GOT3 (cell line): ENCODE measurements at places on chromosomes 2 and 18.

DNA sequence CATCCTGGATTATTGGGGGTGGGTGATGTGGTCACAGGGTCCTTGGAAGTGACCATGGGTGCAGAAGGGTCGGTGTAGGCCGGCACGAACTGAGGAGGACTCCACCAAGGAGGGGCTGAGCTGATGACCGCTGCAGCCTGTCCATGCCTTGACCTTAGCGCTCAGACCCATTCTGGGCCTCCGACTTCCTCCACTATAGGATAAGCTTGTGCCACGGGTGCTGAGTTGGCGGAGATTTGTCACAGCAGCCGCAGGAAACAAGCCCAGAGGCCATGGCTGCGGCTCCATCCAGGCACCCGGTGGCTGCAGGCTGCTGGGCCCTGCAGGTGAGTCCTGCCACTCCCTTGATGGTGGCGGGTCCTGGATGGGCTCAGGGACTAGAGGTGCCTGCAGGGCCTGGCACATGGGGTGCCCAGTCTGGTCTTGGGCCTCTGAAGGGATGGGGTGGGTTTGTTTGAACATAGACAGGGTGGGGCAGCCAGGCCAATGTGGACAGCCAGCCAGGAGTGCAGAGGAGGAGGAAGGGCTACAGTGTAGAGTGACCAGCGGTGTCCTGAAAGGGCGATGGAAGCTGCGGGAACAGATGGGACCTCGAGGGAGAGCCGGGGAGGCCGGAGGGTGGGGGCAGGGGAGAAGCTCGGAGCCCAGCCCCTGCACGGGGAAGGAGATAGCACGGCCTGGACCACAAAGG, 84.8 kb downstream of the SEPTIN10 start:
- DNase-seq = no peak

DNA sequence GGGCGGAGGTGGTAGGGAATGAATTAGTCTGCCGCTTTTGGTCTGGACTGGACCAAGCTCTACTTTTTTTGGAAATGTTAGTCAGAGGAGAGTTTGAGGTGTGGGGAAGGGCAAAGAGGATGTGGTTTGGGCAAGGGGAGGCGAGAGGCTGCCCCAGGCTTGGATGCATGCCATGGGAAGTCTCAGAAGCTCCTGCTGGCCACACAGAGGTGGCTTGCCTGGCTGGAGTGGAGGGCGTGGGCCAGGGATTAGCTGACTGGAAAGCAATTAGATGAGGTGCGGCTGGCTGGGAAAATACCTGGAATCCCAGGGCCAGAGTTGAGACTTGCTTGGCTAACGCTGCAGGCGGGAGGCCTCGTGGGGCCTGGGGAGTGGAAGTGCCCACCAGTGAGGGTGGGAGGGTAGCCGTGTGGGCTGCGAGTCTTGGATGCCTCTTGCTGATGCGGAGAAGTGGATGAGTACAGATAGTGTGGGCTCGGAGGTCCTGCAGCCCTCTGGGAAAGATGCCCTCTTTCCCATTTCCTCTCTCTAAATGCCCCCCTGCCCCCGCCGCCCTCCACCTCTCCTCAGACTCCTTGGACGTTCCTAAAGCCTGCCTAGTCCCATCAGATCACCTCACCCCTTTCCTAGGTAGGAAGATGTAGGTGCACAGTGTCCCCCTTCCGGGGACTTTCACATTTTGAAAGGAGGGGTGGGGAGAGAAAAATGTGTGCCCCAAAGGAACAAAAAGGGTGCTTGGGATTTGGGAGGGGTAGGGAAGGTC, 117.6 kb downstream of the SMAD7 start:
- no peak for DNase-seq

DNA sequence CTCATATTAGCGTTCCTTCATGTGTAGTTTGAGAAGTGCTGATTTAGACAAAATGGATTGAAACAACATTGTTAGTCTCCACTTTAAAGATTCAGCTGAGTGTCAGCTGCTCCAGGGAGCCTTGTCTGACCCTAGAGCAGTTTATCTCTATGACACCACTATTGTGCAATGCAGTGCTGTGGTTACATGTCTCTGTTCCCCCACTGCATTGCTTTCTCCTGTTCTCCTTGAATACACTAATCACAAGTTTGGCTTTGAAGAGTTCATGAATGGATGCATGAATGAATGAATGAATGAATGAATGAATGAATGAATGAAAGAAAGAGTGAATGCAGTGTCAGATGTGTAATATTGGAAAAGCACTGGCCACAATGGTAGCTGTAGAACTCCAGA, 38.3 kb downstream of the GCG start:
- DNase-seq = no peak

DNA sequence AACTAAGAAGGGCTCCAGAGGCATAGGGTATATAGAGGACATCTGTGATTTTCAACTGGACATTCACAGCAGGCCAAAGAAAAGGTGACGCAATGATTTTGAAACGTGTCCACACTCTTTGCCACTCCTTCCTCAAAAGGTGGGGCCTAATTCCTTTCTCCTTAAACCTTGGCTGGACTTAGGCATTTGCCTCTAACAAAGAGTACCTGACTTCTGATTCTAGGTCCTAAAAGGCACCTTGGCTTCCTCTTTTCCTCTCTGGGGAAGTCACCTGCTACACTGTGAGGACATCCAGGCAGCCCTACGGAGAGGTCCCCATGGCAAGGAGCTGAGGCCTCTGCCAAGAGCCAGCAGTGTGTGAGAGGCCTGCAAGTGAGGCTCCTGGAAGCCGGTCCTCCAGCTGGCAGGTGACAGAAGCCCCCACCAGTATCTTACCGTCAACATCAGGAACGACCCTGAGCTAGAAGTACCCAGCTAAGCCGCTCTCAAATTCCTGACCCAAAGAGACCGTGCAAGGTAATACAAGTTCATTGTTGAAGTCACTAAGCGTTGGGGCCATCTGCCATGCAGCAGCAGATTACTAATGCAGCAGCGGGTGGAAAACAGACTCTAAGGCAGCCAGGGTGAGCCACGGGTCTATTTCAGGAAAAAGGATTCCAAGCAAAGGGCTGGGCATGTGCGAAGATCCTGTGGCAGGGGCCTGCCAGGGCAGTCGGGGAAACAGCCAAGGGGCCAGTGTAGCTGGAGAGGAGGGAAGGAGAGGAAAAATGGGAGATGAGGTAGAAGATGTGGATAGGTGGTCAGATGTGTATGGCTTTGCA, 7.4 kb upstream of the HES6 start:
- no peak for DNase-seq

GRCh38 chr18:23585007-23585871, 1.1 kb downstream of the NPC1 start:
- no peak for DNase-seq

- DNase-seq = no peak
Measured at GRCh38 chr2:233988581-233988980, 61.9 kb upstream of the SPP2 start.

- DNase-seq = no peak
Measured at GRCh38 chr2:230872968-230873660, 8.4 kb downstream of the ITM2C start.

GRCh38 chr2:43083710-43084698, 142.4 kb downstream of the ZFP36L2 start:
- no peak for DNase-seq

DNA sequence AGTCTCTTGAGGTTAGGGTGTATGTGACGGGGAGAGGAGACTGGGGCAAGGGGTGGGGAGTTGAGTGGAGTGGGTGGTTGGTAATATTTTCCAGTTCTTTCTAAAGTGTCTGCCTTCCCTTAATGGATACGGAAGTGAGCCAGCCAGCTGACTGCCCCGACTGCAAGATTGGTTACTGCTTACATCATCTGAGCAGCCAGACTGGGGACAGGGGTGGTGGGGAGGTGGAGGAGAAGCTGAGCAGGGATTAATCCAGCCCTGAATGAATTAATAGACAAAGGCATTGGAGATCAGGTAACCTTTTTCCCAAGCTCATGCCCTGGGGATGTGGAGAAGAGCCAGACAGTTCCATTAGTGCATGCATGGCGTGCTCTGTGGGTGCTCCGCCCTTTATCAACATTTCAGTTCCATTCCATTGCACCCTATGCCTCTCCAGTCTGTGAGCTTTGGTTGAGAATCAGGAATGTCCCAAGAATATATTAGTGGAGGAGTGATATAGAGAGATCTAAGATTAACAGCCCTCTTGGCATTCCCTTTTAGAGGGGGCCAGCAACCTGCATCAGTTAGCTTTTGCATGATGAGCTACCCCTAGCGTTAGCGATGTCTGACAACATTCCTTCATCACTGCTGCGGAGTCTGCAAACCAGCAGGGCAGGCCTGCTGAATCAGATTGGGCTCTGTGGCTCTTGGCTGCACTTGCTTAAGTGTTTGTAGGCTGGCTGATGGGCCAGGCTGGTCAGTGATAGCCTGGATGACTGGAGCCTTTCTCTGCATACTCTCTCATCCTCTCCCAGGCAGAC, 67.4 kb downstream of the TNP1 start:
- DNase-seq = no peak

DNA sequence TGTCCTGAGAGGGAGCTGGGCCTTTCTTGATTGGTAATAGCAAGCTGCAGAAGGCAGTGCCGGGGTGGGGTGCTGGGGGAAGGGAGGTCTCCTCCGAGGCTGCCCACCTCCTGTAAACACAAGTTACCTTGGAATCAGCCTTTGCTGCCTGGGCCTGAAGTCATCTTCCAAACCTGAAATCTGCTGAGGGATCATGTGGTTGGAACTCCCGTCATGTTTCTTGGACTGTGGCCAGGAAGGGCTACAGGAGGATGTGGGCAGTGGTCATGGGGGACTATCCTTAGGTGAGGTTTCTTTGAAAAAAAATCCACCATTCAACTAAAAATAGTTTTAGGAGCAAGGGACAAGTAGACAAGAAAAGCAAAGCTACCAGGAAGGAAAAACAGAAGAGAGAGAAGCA, 74.2 kb downstream of the CDK15 start:
- DNase-seq = no peak

GRCh38 chr2:19297716-19298115, 60.7 kb downstream of the OSR1 start:
- DNase-seq = no peak

GRCh38 chr2:63580651-63581297, 7.5 kb downstream of the WDPCP start:
- no peak for DNase-seq

GRCh38 chr2:11004199-11004598, 92.5 kb downstream of the KCNF1 start:
- no peak for DNase-seq

GRCh38 chr2:207321514-207321913, 155.8 kb upstream of the KLF7 start:
- DNase-seq = no peak

DNA sequence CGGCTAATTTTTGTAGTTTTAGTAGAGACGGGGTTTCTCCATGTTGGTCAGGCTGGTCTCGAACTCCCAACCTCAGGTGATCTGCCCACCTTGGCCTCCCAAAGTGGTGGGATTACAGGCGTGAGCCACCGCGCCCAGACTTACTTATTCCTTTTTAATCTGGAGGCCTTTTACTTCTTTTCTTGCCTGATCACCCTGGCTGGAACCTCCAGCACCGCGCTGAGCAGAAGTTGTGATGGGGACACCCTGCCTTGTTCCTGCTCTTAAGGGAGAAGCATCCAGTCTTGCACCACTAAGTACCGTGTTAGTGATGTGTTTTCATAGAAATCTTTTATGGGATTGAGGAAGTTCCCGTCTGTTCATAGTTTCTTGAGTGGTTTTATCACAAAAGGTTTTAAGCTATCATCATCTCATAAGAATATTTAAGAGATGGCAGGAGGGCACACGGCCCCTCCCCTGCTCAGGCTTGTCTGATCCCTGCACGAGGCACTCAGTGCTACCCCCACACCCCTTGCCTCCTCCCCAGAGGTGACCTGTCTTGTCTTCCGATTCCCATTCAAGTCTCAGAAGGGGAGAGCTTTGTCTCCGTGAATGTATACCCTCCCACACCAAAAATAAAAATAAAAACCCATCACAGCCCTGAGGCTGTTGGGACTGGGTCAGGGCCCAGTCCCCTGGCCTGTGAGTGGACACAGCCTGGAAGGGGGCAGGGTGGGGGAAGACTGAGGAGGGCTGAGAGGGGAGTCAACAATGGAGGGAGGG, 65.3 kb upstream of the SMAD7 start:
- DNase-seq = no peak

DNA sequence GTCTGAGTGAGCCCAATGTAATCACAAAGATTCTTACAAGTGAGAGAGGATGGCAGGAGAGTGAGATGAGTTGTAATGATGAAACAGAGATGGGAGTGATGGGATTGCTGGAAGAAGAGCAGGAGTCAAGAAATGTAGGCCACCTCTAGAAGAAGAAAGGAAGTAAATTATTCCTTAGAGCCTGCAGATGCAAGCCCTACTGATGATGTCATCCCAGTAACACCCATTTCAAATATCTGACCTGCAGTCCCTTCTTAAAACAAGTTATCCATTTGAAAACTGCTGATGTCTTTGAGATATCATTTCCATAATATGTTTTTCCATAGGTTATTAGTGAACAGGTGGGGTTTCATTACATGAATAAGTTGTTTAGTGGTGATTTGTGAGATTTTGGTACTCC, 888.0 kb upstream of the SLC39A10 start:
- no peak for DNase-seq

DNA sequence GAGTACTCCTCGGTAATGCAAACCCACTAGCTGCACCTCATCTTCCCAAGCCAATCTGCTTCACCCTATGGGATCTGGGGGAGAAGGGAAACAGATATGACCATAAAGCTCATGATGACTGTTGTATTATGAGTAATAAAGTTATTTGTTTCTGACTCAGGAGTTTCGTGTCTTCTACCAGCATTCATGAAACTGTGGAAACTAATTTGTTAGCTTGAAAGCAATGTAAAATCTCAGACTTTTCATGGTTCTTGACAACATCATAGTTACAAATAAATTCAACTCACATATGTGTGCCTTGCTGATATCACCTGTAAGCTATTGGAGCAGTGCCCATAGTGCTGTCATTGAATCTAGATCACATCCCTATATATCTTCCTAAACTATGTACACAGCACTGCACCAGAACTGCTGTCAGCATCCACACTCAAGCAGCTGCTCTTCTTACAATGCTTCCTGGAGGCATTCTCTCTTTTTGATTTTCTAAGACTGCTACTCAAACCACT, 135.6 kb upstream of the KYNU start:
- no peak for DNase-seq
